ENCODE measurements at places on chromosomes 2 and 18.

GRCh38 chr2:189933911-189934399 lies 128.6 kb downstream of the MSTN start:
- DNase-seq, result no peak
- no peak overlapping the region for H3K4me3 ChIP-seq
- H3K27ac ChIP-seq, result no peak overlapping the region
- H3K4me1 ChIP-seq, result no peaks in the 10 kb centered on the region
- H3K27me3 ChIP-seq, result no peaks in the 10 kb centered on the region

DNA sequence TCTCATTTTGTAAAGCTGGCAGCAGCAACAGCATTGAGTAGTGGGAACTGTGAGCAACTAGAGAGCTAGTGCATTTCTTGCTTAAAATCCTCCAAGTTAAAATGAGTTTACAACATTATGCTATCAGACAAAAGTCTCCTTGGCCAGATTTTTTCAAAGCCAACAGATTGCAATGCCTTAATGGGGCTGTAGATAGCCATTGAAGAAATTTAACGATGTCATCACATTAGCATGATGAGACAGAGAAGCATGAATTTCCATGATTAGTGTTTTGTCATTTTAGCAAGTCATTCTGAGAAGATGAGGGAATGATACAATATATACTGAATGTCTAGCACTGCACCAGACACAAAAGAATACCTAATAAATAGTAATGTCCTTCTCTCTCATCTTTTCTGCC lies 307.5 kb upstream of the REG3G start:
- no peak for DNase-seq
- H3K4me3 ChIP-seq, result no peak overlapping the region
- H3K4me1 ChIP-seq, result no peaks in the 10 kb centered on the region
- no peaks in the 10 kb centered on the region for H3K27me3 ChIP-seq
- no peak overlapping the region for H3K27ac ChIP-seq

DNA sequence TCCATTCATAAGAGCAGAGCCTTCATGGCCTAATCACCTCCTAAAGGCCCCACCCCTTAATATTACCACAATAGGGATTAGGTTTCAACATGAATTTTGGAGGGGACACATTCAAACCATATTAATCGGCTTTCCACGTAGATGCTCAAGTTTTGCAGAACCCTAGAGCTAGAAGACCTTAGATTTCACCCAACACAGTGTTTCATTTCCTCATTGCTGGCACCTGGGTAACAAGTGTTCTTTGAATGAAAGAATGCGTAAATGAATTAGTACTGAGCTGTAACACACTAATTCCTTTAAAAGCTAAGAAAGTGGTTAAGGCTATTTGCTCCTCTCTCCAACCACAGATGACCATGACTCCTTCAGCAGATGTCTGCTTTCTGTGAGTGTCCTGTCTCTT lies 252.5 kb downstream of the SMAD2 start:
- H3K27me3 ChIP-seq, result no peaks in the 10 kb centered on the region
- H3K36me3 ChIP-seq, result no peaks in the 10 kb centered on the region
- no peak overlapping the region for H3K4me3 ChIP-seq
- DNase-seq, result no peak

DNA sequence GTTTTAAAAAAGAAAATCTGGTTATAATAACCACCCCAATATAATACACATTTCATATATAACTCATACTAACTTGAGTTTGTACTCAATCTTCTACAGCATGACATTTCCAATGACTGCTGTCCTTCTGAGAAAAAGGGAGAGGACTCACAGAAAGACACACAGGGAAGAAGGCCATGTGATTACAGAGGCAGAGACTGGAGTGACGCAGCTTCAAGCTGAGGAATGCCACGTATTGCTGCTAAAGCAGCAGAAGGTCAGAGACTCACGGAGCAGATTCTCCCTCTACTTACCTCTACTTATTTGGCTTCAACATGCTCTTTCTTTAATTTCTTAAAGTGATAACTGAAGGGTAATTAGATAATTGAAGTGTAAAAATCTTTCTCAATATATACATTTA lies 753.5 kb upstream of the PKDCC start:
- no peak overlapping the region for H3K4me3 ChIP-seq
- no peaks in the 10 kb centered on the region for H3K27me3 ChIP-seq
- no peak for DNase-seq
- no peaks in the 10 kb centered on the region for H3K4me1 ChIP-seq

DNA sequence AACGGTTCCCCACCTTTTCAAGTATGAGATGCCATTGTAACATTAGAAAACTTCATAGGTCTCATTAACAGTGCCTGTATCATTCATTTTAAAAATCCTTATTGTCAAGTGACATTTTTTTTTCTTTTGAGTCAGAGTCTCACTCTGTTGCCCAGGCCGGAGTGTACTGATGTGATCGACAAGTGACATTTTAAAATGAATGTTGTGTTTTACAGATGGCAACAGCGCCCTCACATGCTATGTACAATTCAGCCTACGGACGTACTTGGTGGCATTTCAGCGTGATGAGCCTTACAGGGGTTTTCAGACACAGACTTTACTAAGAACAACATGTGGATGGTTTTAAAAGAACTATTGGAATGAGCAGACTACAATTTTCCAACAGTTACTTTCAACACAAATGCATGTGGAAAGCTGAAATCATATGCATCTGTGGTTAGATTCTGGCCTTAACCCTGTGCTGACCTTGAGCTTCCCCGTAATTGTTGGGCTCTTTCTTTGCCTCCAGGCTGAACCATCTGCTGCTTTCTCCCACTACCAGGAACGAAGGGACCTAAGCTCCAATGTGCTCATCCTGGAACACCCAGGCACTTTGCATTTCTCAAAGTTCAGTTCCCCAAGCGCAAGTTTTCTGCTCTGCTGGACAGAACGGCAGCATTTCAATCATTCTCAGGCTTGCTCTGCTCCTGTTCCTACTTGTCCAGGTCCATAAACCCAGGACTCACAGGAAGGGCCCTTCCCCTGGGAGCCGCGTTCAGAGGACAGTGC lies 119.9 kb upstream of the NDUFV2 start:
- H3K4me3 ChIP-seq, result no peak overlapping the region
- H3K27me3 ChIP-seq, result peaks cover 3% of the 10 kb centered on the region
- no peak overlapping the region for H3K27ac ChIP-seq
- no peaks in the 10 kb centered on the region for H3K4me1 ChIP-seq

All from transverse colon (tissue), 4 donors.